LHCN-M2 (cell line): ENCODE measurements at places on chromosomes 7 and 10. TPM values are rescaled to one million over a fixed set of nuclear protein-coding genes. Genes with fewer than 3 reads are reported as not detected.

DNA sequence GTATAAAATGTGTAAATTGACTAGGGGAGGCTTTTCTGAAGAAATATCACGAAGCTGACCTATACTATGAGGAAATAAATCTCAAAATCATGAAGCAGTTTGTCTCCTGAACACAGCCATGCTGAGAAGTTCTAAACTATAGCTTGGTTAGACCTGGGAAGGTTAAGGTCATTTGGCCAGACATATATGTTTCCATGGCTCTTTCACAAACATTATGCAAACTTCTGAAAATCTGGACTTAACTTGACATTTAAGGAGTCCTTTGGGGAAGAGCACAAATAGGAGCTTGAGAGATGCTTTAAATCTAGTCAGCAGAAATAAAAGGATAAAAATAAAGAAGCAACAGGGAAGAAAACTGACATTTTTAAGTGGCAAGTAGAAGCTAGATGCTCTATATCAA is 115.9 kb upstream of the MEOX2 start:
- no peak for DNase-seq

DNA sequence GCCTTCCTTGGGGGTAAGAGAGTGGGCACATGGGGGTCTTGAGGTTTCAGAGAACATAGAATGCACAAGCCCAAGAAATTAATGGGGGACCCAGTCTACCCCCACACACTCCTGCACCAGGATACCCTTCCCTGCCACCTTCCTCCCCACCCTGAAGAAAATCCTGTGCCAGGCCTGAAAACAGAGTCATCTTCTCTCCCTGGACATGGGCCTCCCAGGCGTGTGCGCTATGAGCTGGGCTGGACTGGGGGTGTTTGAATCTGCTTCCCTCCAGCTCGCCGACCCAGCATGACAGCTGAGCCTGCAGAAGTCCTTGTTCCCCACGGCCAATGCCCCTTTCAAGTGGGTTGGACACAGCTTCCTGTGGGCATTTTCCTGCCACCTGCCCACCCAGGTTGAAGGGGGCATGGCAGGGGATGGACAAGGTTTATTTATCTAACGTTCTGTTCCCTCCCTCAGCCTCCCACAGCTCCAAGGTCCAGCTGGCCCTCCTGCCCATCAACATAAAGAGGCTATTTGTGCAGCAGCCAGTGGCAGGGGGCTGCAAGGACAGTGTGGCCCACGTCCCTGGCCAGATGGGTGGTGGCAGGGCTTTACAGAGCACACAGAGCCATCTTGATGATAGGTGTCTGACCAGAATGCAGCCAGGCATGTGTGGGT is 141.0 kb downstream of the SH3PXD2A start:
- no peak for DNase-seq

GRCh38 chr7:30990673-30991170 is 27.0 kb downstream of the GHRHR start:
- no peak for DNase-seq

DNA sequence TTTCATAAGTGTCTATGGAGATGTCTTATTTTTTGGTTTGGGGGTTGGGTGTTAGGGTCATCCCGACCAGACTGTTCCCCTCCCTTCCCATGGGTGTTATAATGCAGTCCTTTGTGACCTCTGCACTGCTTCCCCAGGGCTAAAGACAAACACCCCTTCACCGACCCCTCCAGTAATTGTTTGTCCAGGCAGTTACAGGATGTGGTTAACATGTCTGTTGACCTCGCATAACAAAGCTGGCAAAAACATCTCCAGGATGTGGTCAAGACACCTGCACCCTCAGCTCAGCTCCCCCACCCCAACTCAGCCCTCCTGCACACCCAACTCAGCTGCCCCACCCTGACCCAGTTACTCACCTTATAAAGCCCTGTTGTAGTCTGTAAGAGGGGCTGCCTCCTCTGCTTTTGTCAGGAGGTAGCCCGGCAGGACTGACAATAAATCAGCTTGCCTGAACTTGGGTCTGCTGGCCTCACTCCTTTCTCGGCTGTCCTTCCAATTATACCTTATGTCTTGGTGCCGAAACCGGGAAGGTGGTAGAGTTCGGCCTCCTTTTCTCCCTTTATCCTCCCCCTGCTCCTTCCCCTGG is 102.2 kb downstream of the ZNF92 start:
- DNase-seq: peak; percentile 9

GRCh38 chr10:83357627-83358026 is 781.7 kb upstream of the GHITM start:
- no peak for DNase-seq

DNA sequence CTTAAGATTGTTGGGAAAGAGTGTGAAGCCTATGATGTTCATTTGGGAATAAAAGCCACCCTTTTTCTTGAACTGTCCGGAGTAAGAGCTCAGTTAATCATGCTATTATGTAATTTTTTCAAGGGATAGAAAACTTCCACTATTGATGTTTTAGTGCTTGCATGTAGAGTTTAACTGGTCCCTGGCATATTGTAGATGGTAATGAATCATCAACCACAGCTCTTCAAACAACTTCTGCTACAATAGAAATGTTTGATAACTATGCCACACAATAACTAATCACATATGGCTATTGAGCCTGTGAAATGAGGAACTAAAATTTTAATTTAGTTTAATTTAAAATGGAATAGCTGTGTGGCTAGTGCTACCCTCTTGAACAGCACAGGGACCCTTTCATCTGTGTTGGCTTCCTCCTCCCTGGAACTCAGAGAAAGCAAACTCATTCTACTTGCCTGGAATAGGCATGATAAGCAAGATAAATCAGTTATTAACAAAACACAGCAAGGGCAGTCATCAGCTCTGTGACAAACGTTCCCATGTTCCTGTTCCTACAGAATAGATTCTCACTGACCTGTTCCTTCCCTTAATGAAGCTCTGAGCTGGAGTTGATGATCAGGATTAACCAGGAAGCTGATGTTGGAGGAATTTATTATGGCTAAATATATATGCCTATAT is 4.9 kb upstream of the SRI start:
- DNase-seq: peak; percentile 70

GRCh38 chr10:80870282-80870681 is 332.6 kb downstream of the SH2D4B start:
- DNase-seq: no peak

DNA sequence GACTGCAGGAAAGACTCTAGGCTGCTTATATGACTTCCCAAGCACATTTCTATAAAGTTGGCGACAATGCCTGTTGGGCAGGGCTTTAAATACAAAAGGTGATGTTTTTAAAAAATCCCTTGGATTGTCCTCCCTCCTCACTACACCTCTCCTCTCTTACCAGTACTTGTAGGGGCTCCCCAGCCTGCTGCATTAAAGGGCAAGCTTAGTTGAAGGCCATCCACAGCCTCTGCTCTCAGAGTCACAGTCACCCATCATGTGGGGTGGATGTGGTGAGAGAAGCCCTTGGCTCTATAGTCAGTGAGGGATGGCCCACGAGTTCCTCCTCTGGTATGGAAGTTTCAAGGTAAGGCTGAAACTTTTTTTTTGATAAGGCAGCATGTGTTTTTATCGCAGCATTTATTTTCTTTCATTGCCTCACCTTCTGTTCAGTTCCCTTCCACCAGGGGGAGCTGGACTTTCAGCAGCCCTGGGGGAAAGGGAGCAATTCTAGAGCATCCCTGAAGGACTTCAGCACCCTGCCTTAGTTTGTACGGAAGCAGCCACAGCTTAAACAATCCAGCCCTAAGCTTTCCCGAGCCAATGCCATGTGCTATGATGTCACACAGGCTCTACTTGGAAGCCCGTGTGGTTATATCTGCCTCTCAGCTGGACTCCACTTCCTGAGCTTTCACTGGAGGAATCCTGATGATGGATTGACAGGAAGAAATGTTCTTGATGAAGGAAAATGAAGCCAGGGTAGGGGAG is 131.9 kb downstream of the CALCR start:
- DNase-seq: peak; percentile 51

GRCh38 chr7:33677556-33677955 is 227.8 kb upstream of the BMPER start:
- peak; percentile 77 for DNase-seq

DNA sequence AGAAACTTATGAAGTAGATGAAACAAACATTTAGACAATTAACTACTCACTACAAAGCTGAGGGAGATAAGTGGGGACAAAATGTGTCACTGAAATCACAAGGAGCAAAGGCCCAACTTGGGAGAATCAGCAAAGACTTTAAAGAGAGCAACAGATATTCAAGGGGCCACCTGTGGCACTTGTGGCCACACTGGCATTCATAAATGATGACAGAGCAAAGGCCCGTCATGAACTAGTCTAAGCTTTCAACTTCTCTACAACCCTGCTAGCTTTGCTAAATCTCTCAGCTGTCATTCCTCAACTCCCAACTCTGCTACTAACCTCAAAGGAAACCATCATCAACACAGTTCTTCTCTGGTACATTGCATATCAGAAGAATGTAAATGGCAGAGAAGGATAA is 178.4 kb downstream of the CPEB3 start:
- DNase-seq: peak; percentile 80

DNA sequence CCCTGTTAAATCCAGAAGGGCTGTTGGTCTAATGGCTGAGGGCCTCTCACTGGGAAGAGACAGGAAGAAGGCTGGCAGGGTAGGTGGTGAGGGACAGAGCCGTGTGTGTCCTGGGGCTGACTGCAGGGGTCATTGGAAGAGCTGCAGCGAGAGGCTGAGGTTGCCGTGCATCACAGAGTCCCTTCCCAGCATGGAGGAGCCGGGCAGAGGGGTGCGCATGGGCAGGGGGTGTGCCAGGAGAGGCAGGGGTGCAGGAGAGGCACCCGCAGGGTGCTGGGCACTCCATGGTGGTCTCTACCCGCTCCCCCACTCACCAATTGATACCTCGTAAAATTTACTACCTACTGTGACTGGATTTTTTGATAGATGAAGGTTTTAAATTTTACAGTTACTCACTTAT is 124.3 kb downstream of the ACTR3B start:
- DNase-seq: no peak

- no peak for DNase-seq
Observed at GRCh38 chr7:44390701-44391100, 65.3 kb upstream of the CAMK2B start.

DNA sequence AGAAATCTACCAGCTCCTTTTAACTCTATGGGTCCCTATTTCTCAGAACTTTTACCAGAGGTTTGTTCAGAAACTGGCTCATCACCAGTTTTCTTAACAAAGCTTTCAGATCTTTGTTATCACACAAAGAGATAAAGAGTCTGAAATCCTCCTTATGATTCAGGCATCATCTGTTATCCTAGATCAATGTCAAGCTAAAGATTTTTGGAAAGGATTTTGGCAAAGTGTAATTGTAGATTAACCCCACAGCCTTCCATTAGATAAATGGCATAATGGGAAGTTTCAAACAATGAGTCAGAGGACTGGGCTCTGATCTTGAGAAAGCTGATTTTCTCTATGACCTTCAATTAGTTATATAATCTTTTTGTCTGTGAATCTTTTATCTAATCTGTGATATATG is 192.2 kb downstream of the NXPH1 start:
- DNase-seq: no peak

DNA sequence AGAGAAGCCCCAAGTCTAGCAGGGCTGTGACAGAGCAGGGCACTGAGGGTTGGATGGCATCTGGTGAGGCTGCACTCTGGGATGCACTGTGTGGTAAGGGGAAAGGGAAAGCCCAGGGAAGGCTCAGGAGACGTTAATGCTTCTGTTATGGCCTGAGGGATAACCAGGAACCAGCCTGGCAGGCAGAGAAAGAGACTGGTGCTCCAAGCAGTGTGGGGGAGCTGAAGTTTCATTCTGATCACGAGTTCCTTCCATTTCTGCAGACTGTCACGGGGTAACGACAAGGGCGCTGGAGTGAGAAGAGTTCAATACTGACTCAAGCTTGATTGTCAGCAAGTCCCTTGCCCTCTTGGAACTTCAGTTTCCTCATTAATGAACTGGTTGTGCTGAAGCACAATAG is 730.9 kb downstream of the GRID1 start:
- DNase-seq: no peak

GRCh38 chr7:139600306-139600705 is 76.8 kb downstream of the CLEC2L start:
- no peak for DNase-seq

- DNase-seq: no peak
Observed at GRCh38 chr7:157521061-157521731, 184.4 kb downstream of the DNAJB6 start.

- no peak for DNase-seq
Observed at GRCh38 chr7:153422291-153423209, 629.6 kb upstream of the DPP6 start.

DNA sequence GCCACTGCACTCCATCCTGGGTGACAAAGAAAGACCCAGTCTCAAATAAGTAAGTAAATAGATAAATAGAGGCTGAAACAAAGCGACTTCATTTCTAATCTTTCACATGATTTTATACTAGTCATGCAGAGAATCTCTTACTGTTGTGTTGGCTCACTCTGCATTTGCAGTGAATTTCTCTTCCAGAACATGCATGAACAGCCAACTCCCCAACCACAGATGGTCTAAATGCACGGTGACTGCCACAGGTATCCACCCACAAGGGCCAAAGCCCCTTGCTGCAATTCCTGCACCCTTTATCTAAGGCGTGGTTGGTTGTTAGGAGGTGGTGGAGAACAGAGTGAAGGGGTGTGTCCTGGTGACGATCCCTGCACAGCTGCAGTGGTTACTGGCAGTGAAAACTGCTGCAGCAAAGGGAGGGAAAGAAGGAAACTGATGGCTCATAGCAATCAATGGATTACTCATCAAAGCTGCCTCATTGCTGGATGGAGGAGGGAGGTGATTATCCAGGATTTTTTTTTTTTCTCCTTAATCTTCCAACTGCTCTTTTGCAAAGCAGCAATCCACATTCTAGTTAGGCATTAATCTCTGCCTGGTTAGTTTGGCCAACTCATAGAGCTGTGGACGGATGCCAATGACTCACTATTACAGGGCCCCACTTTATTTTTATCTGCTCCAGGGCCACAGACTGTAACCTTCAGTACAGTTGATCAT is 50.6 kb downstream of the PRTFDC1 start:
- DNase-seq: peak; percentile 97

DNA sequence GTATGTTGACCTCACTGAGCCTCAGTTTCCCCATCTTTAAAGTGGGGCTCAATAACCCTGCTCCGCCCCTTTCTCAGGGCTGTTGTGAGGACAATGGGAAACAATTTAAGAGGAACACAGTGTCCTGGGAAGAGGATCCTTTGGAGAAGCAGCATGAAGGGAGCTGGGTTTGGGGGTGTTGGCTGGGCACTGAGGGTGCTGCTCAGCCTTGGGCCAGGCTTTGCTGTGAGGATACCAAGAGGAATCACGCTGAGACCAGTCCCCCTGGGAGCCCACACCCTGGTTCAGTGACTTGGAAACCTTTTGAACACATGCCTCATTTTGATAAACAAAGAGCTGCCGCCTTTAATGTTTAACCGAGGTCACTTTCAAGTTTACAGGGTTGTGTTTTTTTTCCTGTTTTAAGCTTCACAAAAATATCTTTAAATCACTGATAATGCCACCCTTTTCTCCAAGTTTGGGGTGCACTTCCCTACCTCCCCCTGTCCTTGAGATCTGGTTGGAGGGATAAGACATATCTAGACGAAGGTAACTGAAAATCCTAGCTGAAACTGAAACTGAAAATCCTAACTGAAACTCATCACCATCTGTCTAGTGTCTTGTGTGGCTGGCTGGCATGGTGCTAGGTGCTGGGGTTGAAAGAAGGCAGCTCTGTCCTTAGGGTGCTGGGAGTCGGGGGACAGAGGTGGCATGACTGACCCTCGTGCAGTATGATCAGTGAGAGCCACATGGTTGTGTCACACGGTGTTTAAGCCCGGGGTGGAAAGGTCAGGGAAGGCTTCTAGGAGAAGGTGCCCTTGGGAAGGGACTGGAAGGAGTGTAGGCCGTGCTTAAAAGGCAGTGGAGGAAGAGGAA is 27.7 kb downstream of the ZNF775 start:
- DNase-seq: no peak

NAT16 gene
- total RNA-seq: not detected in 2 replicates

MARCHF5 gene
- total RNA-seq: 7.5 and 12.7 TPM in 2 replicates

TRIP6 gene
- total RNA-seq: 224 and 232 TPM in 2 replicates

FOXI2 gene
- not detected in 2 replicates for total RNA-seq

VGF gene
- total RNA-seq: 0.45 and 0.69 TPM in 2 replicates
